ENCODE measurements at places on chromosomes 13 and 19.

DNA sequence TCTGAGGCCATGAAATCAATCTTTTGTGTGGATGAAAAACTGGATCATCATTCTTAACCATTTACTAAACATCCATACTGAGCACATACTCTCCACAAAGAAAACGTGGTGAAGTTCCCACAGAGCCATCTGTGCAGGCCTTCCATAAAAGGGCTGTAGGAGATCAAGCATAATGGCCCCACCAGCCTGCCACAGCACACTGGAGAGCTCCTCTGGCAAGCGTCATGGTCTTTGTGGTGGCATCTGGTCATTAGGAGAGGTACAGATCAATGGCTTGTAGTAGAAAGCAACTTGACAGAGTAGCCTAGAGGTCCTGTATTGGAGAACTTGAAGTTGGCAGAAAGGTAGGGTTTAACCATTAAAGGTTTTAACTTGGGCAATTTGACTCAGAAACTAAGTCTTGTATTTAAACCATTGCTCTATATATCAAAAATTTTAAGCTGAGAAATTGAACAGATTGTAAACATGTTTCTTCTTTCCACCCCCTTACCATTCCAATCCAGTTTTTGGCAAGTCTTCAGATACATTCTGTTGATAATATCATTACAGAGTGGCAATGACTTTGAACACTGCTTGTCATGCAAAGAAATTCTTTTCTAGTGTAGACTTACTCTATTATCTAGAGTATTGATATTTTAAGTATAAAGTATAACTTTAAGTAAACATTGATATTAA is 128.3 kb downstream of the LMO7 start:
- no peak for DNase-seq

- no peak for DNase-seq
These were observed 15.7 kb downstream of the TJP3 start for GRCh38 chr19:3723883-3724282.

- peak; percentile 96 for DNase-seq
These were observed 1019.5 kb downstream of the PCDH9 start for GRCh38 chr13:66210677-66211076.

GRCh38 chr19:55333870-55334269 is 5.8 kb upstream of the KMT5C start:
- no peak for DNase-seq

GRCh38 chr19:37333457-37333856 is 37.4 kb upstream of the ZNF527 start:
- peak; percentile 6 for DNase-seq
